ENCODE measurements at places on chromosomes 6 and 20. TPM values are rescaled to one million over a fixed set of nuclear protein-coding genes. Genes with fewer than 3 reads are reported as not detected.

The VGLL2 gene
- not detected for total RNA-seq

GRCh38 chr20:9160331-9160730 lies 91.4 kb downstream of the PLCB4 start:
- no peak for DNase-seq

DNA sequence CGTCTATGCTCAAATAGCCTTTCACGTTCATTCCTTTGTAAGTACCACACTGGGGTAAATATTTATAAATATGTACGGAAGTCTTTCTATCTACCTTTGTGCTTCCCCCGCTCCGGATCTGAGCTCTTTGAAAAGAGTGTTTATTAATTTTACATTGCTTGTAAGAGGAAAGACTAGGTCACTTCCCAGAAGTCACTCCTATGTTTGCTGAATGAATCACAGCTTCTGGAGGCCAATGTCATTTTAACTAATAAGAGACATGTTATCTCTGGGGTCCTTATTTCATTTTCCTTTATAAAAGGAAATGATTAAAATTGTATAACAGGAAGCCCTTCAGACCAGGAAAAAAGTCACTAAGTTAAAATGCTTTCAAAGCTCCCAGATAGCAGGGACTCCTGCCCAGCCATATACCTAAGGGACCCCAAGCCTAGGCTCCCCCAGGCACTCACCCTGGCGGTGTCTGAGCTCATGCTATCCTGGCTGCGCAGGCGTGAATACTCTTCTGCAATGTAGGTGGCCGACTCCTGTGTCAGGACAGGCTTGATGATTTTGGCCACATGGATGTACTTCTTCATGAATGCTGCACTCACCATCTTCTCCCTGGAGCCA lies 12.6 kb downstream of the MCM3 start:
- no peak for DNase-seq

GRCh38 chr6:138231381-138231886 lies 13.1 kb upstream of the PBOV1 start:
- peak; percentile 38 for DNase-seq

DNA sequence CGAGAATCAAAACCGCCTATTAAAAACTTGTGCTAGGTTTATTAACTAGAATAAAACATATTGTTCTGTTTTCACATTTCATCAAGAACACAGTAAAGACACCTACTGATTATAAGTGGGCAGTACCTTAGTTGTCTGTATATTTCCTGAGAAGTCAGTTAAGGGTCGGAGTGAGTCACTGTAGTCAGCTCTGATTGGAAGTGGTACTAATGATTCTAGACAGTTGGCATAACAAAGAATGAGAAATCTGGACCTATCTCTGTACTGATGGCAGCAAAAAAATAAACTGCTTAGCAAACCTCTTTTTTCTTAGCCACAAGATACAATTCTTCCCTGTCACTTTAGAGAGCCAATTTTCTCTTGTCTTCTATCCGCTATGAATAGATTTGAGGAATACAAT lies 387.3 kb upstream of the ADGRB3 start:
- DNase-seq, result no peak

GRCh38 chr6:111642463-111643158 lies 36.9 kb upstream of the TRAF3IP2 start:
- peak; percentile 74 for DNase-seq

DNA sequence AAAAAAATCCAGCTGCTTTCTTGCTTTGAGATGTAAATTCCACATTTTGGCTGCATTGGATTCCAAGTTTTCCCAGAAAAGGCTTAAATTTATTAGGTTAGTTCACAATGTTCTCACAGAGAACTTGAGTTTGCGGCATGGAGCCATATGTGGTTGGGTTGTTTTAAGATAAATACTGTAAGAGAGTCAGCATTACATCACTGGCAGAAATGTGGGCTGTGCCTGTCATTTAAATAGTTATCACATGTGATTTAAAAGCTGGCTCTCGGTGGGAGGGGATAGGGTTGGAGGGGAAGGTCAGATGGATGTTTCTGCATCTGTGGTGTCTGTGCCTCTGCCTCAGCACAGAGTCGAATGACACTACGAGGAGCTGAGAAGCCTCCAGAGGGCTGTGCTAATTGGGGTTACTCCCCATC lies 73.8 kb upstream of the SCP2D1 start:
- peak; percentile 70 for DNase-seq

DNA sequence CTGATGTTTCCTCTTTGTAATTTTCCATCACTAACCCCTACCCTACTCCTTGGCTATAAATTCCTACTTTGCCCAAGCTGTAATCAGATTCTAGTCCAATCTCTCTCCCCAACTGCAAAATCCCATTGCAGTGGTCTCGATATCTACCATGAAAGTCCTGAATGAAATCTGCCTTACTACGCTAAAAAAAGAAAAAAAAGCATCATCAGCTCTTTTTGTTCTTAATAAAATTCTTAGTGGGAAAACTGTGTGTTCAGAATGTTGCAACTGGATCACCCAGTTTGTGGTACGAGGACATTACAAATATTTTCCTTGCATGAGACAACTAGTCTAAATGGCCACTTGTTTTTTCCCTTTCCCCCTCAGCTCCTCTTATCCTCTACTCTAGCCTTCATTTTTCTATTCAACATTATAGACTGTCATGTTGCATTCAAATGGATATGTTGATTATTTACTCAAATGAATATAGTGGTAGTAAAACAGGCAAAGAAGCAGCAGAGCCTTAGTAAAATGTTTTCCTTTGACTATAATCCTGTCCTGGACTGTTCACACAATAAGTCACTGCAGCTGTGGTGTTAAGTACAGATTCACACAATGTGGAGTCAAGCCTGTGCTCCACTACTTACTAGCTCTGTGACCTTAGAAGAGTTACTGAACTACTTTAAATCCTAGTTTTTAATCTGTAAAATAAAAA lies 527.1 kb upstream of the MARCKS start:
- DNase-seq, result no peak

DNA sequence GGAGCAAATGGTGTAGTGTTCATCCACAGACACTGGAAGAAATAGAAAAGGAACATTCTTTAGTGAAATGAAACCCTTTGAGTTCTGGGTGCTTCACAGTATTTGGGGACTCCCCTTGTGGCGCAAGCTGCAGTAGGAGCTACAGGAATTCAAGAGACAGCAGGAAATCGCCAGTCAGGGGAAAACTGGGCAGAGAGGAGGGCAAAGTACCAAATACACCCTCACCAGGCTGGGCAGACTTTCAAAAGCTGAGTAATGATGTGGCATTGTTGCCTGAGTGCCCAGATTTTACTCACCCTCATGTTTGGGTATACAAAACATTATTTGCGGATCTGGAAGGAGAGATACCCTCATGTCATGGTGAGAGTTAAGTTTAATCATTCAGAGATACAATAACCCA lies 97.9 kb downstream of the SOD2 start:
- DNase-seq, result no peak

The DYNLRB1 gene
- 135 TPM for total RNA-seq

The SEMG1 gene
- total RNA-seq, result not detected

DNA sequence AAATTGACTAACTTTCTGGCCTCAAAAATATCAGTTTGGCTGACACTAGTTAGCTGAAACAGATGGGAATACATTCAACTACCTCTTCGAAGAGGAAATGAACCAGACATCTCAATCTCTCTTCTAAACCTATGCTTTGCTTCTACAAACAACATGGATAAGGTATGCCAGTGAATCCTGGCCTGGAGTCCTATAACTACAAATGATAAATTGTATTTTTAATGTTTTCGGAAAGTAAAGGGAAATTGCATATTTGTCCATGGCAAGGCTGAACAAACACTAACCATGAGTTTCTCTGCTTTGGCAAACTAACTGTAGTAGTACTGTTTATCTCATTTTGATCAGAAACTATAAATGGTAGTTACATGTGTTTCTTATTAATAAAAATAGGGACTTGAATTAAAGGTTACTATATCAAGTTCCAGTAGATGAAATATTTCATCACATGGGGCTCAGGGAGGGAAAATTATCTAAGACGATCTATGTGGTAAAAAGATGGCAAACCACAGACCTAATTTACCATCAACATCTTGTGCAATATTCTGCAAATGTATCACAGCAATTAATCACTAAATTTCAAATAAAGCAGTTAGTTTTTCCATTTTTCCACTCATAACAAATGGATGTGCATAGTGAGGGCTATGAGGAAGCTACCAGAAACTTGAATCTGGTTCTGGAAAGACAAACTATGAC lies 76.8 kb downstream of the COL12A1 start:
- no peak for DNase-seq

GRCh38 chr6:105313211-105313610 lies 89.7 kb downstream of the PREP start:
- no peak for DNase-seq

The C6orf141 gene
- 4.5 TPM for total RNA-seq

GRCh38 chr6:36063318-36064060 lies 35.9 kb downstream of the MAPK14 start:
- no peak for DNase-seq

The NRSN2 gene
- 43.7 TPM for total RNA-seq

- no peak for DNase-seq
Measured at GRCh38 chr6:2826131-2826530, 15.5 kb downstream of the SERPINB1 start.

DNA sequence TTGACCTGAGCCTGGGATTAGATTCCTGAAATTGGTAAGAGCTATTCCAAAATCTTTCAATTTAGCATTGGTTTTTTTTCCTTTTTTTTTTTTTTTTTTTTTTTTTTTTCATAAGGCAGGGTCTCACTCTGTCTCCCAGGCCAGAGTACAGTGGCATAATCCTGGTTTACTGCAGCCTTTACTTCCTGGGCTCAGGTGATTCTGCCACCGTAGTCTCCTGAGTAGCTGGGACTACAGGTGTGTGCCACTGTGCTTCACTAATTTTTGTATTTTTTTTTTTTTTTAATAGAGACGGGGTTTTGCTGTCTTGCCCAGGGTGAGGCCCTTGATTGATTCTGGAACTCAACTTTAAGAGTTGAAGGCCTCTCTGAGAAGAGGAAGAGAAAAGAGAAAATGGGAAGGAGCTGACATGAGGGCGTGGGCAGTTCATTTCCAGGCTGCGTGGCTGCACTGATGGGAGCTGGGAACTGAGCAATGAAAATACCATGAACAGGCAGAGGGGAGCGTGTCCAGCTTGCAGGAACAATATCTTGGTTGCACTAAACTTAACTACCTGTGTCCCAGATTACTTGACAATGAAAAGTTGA lies 24.6 kb downstream of the KDM1B start:
- DNase-seq, result no peak

DNA sequence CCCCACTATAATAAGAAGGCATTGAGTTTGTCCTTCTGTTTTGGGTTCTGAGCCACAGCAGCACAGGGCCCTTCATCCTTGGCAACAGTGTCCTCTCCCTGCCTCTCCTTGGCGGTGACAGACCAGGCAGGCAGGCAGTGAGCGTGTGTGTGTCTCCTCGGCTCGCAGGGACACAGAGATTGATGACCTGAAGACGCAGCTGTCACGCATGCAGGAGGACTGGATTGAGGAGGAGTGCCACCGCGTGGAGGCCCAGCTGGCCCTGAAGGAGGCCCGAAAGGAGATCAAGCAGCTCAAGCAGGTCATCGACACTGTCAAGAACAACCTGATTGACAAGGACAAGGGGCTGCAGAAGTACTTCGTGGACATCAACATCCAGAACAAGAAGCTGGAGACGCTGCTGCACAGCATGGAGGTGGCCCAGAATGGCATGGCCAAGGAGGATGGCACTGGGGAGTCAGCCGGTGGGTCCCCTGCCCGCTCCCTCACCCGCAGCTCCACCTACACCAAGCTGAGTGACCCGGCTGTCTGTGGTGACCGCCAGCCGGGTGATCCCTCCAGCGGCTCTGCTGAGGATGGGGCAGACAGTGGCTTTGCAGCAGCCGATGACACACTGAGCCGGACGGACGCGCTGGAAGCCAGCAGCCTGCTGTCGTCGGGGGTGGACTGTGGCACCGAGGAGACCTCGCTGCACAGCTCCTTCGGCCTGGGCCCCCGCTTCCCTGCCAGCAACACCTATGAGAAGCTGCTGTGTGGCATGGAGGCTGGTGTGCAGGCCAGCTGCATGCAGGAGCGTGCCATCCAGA lies 24.0 kb downstream of the SDCBP2 start:
- no peak for DNase-seq

The SLC24A3 gene
- 6.6 TPM for total RNA-seq

- DNase-seq, result no peak
Measured at GRCh38 chr6:34554291-34555006, 1.7 kb downstream of the SPDEF start.

DNA sequence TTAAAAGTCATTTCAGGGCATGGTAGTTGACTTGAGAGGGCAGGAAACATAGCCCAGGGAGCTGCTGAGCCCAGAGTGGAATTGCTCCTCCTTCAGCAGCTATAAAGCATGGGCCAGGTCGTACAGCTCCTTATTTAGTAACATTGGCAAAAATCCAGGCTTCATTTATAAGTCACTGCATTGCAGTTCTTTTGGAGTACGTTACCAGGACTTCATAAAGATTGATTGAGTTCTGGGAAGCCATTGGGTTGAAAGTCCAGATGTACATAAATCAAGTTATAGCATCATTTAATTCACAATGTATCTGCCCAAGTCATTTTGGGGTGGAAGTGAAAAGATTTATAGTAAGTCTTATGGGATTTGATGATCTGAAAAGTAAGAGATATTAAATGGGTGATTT lies 53.0 kb upstream of the ANKEF1 start:
- peak; percentile 71 for DNase-seq

The RNF182 gene
- 2.1 TPM for total RNA-seq

- DNase-seq, result no peak
Measured at GRCh38 chr6:116400328-116400727, 29.6 kb downstream of the DSE start.

DNA sequence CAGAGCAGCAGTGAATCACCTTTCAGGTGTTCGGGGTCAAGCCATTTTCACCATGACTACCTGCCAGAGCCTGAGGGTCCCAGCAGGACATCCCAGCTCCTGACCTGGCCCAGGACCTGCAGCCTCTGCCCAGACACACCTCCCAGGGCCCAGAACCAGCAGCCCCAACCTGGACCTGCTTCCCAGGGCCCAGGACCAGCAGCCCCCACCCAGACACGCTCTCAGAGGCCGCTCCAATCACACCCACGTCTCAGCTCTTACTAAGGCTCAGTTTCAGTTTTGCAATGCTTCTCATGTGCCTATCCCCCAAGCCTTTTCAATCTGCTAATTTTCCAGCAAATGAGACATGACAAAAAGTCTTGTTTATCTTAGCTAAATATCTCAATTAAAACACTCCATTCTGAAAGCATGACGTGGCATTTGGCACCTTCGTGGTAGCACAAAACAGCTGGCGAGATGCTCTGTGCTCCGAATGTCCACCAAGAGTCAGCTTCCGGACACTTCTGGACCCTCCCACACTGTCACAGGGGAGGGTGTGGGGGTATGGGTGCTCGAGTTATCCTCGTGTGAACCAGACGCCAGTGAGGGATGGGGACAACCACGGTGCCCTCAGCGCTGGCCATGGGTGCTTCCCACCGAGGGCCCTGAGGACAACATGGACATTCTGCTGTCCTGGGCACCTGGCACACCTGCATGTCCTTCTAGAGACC lies 253.2 kb downstream of the DLL1 start:
- DNase-seq, result peak; percentile 20

The HLA-DOB gene
- 1.3 TPM for total RNA-seq

- DNase-seq, result no peak
Measured at GRCh38 chr20:50913690-50914375, 17.4 kb downstream of the ADNP start.

The SUMO4 gene
- total RNA-seq, result 1.7 TPM

Data from lung (tissue), 17 donors.